ENCODE measurements at places on chromosomes 1 and 21. TPM values are rescaled to one million over a fixed set of nuclear protein-coding genes. Genes with fewer than 3 reads are reported as not detected.

DNA sequence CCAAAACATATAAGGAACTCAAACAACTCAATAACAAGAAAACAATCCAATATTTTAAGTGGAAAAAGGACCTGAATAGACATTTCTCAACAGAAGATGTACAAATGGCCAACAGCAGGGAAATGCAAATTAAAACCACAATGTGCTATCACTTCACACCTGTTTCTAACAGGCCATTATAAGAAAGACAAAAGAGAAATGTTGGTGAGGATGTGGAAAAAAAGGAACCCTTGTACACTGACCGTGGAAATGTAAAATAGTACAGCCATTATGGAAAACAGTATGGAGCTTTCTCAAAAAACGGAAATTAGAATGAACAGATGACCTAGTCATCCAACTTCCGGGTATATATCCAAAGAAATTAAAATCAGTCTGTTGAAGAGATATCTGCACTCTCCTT, 37.8 kb upstream of the CD2 start:
- DNase-seq = no peak
- H3K4me3 ChIP-seq = no peak overlapping the region
- H3K4me1 ChIP-seq = no peaks in the 10 kb centered on the region
- no peaks in the 10 kb centered on the region for H3K36me3 ChIP-seq
- no peak overlapping the region for H3K27ac ChIP-seq

SYT14 gene
- not detected for total RNA-seq

TRIM46 gene
- total RNA-seq = 5.4 TPM

GRCh38 chr1:200724064-200724463, 14.6 kb upstream of the CAMSAP2 start:
- no peak for DNase-seq
- no peak overlapping the region for H3K4me3 ChIP-seq
- H3K36me3 ChIP-seq = no peaks in the 10 kb centered on the region
- H3K27ac ChIP-seq = no peak overlapping the region

GJA5 gene
- total RNA-seq = 4.8 TPM

MYCL gene
- total RNA-seq = 39.4 TPM

NBPF4 gene
- not detected for total RNA-seq

DNA sequence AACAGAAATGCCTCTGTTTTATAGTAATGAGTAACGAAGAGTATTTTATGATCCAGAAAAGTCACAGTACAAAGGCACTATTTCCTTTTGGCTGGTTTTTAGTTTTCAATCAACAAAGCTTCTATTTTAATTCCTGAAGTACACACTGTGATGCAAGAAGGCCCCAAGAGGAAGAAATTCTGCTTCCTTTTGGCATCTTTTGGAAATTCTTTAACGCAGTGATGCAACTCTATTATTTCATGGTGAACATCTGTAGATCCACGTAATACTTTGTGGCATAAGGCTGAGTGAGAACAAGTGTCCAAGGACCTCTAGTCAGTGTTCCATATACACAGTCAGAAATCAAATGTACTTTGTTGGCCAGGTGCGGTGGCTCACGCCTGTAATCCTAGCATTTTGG, 137.5 kb downstream of the TGFB2 start:
- H3K27ac ChIP-seq = peak overlapping the region; percentile 28
- peaks cover 32% of the 10 kb centered on the region for H3K4me1 ChIP-seq
- no peaks in the 10 kb centered on the region for H3K36me3 ChIP-seq
- no peaks in the 10 kb centered on the region for H3K27me3 ChIP-seq
- no peak for DNase-seq

DNA sequence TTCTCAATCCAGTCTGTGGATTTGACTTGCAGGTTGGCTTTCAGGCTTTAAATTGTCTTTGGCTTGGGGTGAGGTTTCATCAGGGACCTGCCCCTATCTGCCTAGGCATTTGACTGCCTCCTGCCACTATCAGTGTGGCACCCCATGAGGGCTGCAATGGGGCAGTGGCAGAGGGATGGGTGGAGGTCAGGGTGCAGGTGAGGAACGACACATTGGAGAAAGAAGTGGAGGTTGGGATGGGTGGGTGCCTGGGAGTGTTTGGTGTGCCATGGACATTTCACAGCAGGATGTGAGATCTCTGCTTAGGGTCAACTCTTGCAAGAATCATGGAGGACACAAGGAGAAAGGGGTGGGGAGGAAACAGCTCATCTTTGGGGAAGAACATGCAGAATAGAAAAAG, 625.1 kb downstream of the PTPRU start:
- no peaks in the 10 kb centered on the region for H3K36me3 ChIP-seq
- no peaks in the 10 kb centered on the region for H3K4me1 ChIP-seq
- DNase-seq = no peak
- H3K27ac ChIP-seq = no peak overlapping the region
- no peaks in the 10 kb centered on the region for H3K27me3 ChIP-seq

DNA sequence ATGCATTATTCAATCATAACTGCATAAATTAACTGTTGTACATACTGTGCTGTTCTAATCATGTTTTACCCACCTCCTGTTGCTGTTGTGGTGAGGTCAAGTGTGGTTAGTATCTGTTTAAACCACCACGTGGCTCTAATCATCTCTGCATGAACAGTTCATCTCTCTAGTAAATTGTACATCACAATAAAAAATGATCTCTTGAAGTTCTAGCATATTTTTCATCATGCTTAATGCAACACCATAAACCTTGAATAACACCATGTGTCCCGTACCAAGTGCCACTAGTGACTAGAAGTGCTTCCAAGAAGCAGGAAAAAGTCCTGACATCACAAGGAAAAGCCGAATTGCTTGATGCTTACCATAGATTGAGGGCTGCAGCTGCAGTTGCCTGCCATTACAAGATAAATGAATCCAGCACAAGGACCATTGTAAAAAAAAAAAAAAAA, 51.7 kb downstream of the SNRPE start:
- H3K27ac ChIP-seq = no peak overlapping the region
- H3K4me1 ChIP-seq = no peaks in the 10 kb centered on the region
- no peaks in the 10 kb centered on the region for H3K27me3 ChIP-seq

GRCh38 chr1:220655509-220655908, 34.7 kb upstream of the C1orf115 start:
- no peak overlapping the region for H3K4me3 ChIP-seq
- no peak overlapping the region for H3K27ac ChIP-seq
- no peaks in the 10 kb centered on the region for H3K27me3 ChIP-seq
- H3K4me1 ChIP-seq = no peaks in the 10 kb centered on the region
- DNase-seq = no peak

DNA sequence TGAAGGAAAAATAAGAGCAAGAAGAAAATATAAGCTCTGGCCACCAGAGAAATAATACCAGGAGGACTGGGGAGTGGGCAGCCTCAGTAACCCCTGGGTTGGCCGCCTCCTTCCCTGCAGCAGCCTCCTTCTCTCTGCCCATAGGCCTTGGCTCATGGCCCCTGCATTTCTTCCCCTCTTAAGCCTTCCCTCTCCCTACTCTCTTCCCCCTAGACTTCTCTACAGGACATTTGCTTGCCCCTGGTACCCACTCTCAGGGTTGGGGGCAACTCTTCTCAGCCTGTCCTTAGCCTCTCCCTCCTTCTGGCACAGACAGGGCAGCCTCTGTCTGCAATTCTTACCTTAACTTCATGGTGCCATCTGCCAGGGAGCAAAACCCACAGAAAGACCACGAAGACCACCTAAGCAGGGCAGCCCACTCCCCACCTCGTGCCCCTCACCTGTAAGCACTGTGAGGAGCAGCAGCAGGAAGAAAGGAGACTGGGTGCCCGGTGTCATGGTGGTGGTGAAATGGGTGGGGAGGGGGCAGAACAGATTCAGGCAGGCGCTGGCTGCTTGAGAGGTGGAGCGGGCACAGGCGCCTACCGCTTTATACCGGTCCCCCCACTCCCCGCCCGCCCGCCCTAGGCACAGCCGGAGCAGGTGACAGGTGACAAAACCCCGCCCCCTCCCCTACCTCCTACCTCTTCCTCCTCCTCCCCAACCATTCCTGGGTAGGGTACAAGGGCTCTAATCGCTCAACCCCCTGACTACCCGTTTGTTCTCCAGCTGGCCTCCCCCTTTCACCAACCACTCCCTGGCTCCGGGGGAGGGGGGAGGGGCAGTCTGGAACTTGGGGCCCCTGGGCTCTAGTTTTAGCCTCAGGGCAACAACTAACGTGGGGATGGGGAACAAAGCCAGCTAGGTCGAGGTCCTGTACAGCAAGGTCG, 15.1 kb downstream of the THBS3 start:
- H3K27me3 ChIP-seq = no peaks in the 10 kb centered on the region
- peaks cover 11% of the 10 kb centered on the region for H3K36me3 ChIP-seq
- H3K27ac ChIP-seq = peak overlapping the region; percentile 90
- peak; percentile 89 for DNase-seq
- peaks cover 57% of the 10 kb centered on the region for H3K4me1 ChIP-seq

DNA sequence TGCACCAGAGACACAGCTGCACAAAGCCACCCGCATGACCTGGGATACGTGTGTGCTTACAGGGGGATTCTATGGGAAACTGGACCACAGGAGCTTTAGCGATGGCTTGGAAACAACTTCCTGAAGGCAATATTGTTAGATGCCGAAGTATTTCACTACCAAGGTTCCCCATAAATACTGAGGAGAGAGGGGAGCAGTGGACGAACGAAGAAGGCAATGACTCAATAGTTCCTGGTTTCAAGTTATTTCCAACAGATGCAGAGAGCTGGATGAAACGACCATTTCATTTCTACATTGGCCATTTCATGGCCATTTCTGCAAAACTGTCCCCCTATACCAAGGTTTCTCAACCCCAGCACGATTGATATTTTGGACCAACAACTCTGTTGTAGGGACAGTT, 61.3 kb downstream of the CD34 start:
- H3K4me3 ChIP-seq = no peak overlapping the region
- no peaks in the 10 kb centered on the region for H3K27me3 ChIP-seq
- peaks cover 91% of the 10 kb centered on the region for H3K4me1 ChIP-seq
- peak overlapping the region; percentile 64 for H3K27ac ChIP-seq
- H3K36me3 ChIP-seq = peaks cover 9% of the 10 kb centered on the region

LMX1A gene
- not detected for total RNA-seq

DNA sequence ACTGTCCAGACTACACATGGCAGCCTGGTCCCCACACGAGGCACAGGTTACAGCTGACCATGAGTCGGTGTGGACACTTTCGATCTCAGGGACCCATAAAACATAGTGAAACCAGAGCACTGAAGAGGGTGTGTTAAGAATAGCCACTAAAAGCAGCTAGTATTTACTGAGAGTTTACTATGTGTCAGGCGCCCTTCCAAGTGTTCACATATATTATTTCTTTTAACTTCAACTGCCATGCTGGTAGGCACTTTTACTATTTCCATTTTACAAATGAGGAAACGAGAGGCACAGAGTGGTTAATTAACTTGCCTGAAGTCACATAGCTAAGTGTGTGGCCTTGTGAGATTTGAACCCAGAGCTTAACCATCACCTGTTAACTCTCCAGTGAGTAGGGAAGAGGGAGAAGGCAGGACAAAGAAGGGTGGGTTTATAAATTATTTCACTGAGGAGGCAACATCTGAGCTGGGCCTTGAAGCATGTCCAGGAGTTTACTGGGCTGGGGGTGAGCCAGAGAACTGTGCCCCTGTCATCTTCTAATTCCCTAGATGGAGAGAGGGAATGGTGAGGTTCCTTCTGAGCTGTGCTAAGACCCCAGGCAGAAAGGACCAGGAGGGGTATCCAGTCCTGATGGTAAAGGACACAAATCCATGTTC, 20.7 kb downstream of the ABCA4 start:
- H3K4me3 ChIP-seq = no peak overlapping the region
- H3K36me3 ChIP-seq = no peaks in the 10 kb centered on the region
- peaks cover 19% of the 10 kb centered on the region for H3K4me1 ChIP-seq
- DNase-seq = no peak
- H3K27ac ChIP-seq = no peak overlapping the region

DNA sequence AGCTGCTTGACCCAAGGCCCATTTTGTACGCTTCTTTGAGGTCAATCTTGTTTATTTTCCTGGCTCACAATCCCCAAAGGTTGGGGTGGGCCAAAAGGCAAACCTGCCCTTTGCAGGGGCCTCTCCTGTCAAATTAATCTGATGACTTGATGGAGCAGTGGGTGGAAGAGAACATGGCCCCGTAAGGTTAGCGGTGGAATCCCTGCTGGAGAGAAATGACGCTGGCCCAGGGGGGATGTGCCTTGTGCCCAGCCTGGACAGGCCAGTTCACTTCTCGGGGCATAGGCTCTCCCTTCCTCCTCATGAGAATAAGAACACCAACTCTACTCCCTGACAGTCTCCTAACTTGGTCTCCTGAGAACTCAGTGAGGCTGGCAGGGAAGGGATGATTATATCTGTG, 40.5 kb downstream of the C1orf198 start:
- H3K4me3 ChIP-seq = no peak overlapping the region
- DNase-seq = no peak
- H3K36me3 ChIP-seq = no peaks in the 10 kb centered on the region
- peaks cover 29% of the 10 kb centered on the region for H3K4me1 ChIP-seq
- H3K27ac ChIP-seq = no peak overlapping the region

DNA sequence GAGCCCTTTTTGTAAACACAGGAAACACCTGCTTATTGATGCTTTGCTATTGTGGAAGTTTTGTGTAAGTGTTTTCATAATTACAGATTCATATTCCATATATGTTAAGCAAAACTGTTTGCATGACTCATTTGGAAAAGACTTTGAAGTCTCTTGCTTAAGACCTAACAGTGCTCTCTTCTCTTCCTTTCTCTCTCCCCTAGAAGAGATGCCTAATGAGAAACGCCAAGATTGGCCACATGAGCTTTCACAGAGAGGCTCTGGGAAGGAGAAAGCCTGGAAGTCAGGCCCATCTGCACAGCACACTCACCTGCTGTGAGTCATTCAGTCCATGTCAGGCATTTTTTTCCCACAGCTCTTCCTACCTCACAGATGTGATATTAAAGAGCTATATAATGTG, 101.6 kb upstream of the PALMD start:
- H3K4me3 ChIP-seq = no peak overlapping the region
- no peaks in the 10 kb centered on the region for H3K36me3 ChIP-seq
- no peak for DNase-seq
- H3K27me3 ChIP-seq = no peaks in the 10 kb centered on the region

All from stomach (tissue), 19 donors.